ENCODE measurements at places on chromosomes 2 and 18.

GRCh38 chr2:223668302-223668998 lies 66.3 kb upstream of the SCG2 start:
- no peak for DNase-seq

GRCh38 chr2:235052514-235053354 lies 100.9 kb downstream of the SH3BP4 start:
- no peak for DNase-seq

- DNase-seq: peak; percentile 86
These were observed at the start of gene KIF1A for GRCh38 chr2:240819858-240820606. KIF1A (minus strand) TSS chr2:240820219; CDS start chr2:240797752, 22,467 bp downstream.

DNA sequence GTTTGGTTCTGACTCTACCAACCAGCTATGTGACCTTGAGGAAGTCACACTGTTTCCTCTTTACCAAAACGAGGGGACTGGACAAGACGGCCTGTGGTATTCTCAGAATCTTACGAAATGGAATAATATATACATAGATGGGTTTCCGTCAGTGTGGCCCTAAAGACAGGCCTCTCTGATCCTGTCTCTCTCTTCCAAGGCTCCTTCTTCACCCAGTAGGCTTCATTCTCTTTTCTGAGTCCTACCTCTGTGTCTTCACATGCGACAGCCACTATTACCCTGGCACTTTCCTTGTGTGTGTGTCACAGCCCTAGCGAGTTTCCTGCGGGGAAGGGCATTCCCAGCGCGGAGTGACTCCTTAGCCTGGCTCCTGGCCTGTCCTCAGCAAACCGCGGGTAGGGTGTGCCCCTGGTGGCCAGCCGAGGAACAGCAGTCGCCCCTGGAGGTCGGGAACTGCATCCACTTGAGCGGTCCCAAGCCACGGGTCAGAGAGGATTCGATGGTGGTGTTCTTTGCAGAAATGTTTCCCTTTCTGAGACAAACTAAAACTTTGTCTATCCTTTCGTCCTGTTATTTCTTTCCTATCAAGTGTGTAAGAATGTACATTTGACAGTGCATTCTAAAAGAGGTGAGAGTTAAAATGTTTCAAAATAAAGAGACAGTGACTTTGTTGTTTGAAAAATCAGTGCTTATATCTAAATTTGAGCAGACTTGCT lies 63.3 kb downstream of the RAB31 start:
- peak; percentile 74 for DNase-seq

DNA sequence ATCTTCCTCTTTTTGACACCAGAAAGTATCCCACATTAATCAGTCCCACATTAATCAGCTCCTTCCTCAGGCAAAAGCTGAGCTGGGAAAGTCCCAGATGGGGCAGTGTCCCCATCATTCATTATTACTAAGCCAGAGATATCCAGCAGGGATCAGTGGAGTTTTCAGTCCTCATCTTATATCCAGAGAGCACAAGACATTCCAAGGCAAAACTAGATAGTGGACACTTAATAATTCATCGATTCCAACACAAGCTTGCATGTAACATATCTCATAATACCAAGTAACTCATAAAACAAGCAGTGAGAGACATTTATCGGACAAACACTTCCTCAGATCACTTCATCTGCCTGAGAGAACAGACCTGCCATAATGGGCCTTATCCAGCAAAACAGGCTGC lies 53.1 kb downstream of the MCFD2 start:
- no peak for DNase-seq

Measured in C1 segment of cervical spinal cord (tissue), 14 donors.